Activated CD4-positive, alpha-beta T cell treated with anti-CD3 and anti-CD28 coated beads for 48 hours (primary cell): ENCODE measurements at places on chromosomes 12 and 14.

DNA sequence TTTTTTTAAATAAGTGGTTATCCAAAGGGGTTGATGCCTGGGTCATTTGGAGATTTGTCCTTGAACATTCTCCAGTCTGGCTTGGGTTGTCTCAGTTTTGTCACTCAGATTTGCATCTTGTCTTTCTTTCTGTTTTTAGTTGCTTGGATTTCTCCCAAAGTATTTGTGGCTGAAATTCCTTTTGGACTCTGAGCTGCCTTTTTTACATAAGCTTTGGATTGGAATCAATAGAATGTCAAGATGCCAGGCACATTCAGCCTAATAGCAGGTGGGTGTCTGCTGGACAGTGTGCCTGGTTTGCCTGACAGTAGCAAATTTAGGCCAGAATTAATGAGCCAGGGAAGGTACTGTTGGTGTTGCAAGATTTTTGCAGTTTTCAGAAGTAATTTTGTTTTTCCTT is 50.0 kb downstream of the FLRT2 start:
- no peak for DNase-seq

GRCh38 chr12:7935590-7936581 is at the start of gene SLC2A3:
TSS of gene SLC2A3 (minus strand) at chr12:7936187. CDS start at chr12:7936034, 153 bp downstream.
- peak; percentile 85 for DNase-seq

- no peak for DNase-seq
These were observed 6.7 kb downstream of the ANO4 start for GRCh38 chr12:100801320-100801719.

- no peak for DNase-seq
These were observed 21.4 kb upstream of the APPL2 start for GRCh38 chr12:105257321-105257728.

- DNase-seq: no peak
These were observed 13.2 kb downstream of the OTX2 start for GRCh38 chr14:56797003-56797568.

GRCh38 chr14:54040846-54041245 is 84.2 kb upstream of the BMP4 start:
- no peak for DNase-seq

DNA sequence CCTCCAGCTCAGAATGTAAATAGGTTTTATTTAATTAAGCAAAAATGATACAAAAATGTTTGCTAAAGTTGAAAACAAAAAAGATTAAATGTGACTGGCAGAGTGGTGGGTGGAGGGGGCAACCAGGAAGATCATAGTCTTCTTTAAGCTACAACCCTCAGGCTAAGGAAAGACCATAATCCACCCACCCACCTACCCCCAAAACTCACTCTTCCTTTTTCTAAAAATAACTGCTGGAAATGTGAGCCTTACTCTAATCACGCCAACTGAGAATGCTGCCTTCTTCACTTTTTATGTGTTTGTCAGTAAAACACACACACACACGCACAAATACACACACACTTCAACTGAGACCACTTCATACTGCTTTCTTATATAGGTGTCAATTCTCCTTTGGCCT is 230.0 kb upstream of the EGLN3 start:
- DNase-seq: no peak

DNA sequence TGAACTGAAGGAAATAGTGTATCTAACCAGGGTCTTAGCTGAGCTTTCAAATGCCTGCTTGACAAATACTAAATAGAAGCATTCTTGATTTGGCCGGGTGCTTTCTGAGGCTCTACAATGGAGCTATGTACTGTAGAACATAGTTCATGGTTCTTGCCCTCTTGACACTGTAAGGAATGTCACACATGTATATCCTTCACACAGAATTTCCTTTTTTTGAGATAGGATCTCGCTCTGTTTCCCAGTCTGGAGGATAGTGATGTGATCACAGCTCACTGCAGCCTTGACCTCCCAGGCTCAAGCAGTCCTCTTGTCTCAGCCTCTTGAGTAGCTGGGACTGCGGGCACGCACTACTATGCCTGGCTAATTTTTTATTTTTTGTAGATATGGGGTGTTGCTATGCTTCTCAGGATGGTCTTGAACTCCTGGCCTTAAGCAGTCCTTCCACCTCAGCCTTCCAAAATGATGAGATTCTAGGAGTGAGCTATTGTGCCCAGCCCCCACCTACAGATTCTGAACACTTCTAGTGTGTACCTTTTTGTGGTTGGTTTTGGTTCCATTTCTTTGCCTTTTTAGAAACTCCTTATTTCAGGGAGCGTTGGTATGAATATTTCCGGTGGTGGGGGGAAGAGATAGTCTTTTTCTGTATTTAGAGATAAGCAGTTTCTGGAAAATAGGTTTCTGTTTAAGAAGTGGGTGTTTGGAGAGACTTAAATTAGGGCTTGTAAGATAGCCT is 4.2 kb downstream of the MLXIP start:
- peak; percentile 43 for DNase-seq

DNA sequence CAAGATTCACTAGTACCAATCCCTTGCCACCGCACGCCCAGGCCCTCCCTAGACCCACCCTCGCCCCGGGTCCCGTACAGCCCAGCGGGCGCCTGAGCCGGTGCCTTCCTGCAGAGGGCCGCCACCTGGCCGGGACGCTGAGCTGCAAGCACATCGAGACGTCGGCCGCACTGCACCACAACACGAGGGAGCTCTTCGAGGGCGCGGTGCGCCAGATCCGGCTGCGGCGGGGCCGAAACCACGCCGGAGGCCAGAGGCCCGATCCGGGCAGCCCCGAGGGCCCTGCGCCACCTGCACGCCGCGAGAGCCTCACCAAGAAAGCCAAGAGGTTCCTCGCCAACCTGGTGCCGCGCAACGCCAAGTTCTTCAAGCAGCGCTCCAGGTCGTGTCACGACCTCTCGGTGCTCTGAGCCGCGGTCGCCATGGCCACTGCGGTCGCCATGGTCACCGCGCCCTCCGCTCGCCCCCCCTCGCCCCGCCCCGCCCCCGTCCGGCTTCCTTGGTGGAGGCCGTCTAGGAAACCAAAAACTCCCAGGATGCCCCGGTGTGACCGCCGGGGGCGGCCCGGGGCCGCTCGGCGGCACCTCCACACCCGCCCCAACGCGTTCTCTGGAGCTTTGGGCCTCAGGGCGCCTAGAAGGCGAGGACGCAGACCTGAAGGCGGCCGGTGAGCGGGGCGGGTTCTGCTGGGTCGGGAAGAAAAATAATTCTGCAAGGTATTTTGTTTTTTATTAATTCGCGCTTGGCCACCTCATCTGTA is 3.7 kb downstream of the REM2 start:
- peak; percentile 78 for DNase-seq

- no peak for DNase-seq
These were observed 6.9 kb downstream of the MLH3 start for GRCh38 chr14:75044322-75044721.
